GM12892 (cell line): ENCODE measurements at places on chromosomes 3 and 15.

- no peak for DNase-seq
These were observed 31.8 kb downstream of the HEG1 start for GRCh38 chr3:125023833-125024555.

- no peak for DNase-seq
These were observed 86.6 kb downstream of the GPR156 start for GRCh38 chr3:120198305-120198878.

GRCh38 chr3:11084098-11084497 is 70.2 kb upstream of the HRH1 start:
- DNase-seq: no peak

GRCh38 chr15:38961456-38961855 is 396.8 kb upstream of the RASGRP1 start:
- DNase-seq: no peak

DNA sequence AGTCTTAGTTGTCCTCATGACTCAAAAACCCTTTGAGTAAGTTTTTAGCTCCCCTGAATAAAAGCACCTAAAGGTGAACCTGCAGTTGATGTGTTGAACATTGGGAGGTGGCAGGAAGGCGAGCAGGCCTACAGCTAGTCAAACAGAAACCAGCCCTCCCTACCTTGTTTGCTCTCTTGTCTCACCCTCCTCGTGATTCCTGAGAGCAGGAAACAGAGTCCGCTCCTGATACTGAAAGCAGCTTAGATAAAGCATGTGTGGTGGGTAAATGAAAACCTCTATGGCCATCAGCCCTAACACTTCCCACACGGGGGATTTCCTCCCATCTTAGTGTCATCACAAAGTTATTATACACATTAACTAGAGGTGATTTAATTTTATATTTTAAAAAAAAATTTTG is 21.8 kb upstream of the CLDN18 start:
- no peak for DNase-seq

GRCh38 chr15:59711451-59712243 is 22.5 kb upstream of the BNIP2 start:
- no peak for DNase-seq

GRCh38 chr3:188683032-188683521 is 488.7 kb upstream of the TPRG1 start:
- DNase-seq: no peak

DNA sequence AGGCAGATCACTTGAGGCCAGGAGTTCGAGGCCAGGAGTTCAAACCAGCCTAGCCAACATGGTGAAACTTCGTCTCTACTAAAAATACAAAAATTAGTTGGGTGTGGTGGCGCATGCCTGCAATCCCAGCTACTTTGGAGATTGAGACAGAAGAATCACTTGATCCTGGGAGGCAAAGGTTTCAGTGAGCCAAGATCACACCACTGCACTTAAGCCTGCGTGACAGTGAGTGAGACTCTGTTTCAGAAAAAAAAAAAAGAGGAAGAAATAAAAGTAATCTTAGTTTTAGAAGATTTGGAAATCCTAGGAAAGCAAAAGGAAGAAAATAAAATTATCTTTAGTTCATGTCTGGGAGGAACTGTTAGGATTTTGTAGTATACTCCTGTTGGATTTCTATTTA is 77.2 kb downstream of the IL12A start:
- no peak for DNase-seq

DNA sequence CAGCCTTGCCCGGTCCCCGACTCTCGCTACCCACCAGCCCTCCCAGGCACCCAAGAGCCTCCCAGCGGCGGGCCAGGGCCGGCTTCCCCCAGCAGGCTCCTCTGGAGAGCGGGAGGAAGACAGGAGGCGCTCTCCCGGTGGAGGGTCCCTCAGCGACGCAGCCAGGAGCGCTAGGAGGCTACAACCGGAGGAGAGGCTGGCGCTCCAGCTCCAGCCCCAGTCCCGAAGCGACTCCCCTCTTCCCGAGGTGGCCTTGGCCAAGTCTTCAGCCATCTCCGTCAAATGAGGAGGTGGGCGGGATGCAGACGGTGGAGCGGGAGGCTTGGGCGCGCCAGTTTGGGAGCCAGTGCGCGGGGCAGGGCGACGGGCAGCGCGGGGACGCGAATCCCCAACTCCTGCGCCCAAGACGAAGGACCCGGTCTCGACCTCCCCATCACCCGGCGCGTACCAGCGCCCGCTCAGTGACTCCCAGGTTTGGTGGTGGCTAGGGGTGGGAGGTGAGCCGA is 722 bp downstream of the CHRNA3 start:
- DNase-seq: no peak

GRCh38 chr3:169131690-169132464 is 531.6 kb downstream of the MECOM start:
- DNase-seq: no peak

- DNase-seq: no peak
These were observed 49.6 kb downstream of the CEMIP start for GRCh38 chr15:80828796-80829195.

GRCh38 chr15:51363383-51363782 is 21.9 kb downstream of the GLDN start:
- no peak for DNase-seq

DNA sequence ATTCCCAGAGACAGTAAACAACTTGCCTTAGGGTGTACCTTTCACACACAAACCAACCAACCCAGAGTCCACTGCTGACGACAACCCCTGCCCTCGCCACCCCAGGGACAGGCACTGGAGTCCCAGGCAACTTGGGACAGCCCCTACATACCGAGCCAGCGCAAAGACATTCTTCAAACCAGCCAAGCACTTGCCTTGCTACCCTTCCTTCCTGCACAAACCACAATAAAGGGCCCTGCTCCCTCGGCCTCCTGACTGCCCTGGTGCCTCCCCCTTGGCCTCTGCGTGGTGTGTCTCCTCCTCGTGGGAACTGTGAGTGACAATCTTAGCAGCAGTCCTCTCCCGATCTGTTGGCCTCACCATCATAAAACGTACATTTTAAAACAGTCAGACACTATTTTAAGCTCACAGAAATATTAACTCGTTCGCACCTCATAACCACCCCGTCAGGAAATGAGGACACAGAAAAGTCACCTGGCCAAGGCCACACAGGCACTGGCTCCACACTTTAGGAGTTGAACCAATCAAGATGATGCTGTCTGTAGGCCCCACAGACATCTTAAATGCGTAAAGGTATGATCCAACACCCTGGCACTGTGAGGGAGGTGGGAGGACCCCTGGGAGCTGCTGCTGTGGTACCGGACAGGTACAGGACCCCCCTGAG is 113.8 kb downstream of the ADCY5 start:
- no peak for DNase-seq

DNA sequence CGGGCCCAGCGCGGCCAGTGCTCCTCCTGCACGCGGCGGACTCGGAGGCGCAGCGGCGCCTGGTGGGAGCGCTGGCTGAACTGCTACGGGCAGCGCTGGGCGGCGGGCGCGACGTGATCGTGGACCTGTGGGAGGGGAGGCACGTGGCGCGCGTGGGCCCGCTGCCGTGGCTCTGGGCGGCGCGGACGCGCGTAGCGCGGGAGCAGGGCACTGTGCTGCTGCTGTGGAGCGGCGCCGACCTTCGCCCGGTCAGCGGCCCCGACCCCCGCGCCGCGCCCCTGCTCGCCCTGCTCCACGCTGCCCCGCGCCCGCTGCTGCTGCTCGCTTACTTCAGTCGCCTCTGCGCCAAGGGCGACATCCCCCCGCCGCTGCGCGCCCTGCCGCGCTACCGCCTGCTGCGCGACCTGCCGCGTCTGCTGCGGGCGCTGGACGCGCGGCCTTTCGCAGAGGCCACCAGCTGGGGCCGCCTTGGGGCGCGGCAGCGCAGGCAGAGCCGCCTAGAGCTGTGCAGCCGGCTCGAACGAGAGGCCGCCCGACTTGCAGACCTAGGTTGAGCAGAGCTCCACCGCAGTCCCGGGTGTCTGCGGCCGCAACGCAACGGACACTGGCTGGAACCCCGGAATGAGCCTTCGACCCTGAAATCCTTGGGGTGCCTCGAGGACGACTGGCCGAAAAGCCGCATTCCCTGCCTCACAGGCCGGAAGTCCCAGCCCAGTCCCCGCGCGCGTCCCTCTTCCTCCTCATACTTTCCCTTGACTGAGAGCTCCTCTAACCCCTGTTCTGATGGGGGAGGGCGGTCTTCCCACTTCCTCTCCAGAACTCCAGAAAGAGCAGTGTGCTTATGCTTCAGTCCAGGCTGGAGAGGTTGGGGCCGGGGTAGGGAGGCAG is 1.4 kb upstream of the IL17RC start:
- DNase-seq: no peak

DNA sequence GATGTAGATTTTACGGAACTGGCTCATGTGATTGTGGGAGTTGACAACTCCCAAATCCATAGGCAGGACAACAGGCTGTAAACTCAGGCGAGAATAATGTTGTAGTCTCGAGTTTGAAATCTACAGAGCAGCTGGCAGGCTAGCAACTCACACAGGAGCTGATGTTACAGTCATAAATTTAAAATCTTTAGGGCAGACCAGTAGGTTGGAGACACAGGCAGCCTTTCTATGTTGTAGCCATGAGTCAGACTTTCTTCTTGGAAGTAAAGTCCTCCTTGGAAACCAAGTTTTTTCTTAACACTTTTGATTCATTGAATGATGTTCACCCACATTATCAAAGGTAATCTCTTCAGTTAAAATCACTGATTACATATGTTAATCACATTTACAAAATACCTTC is 89.1 kb upstream of the ALCAM start:
- no peak for DNase-seq

- DNase-seq: no peak
These were observed 5.0 kb upstream of the PTPN9 start for GRCh38 chr15:75584121-75584520.

DNA sequence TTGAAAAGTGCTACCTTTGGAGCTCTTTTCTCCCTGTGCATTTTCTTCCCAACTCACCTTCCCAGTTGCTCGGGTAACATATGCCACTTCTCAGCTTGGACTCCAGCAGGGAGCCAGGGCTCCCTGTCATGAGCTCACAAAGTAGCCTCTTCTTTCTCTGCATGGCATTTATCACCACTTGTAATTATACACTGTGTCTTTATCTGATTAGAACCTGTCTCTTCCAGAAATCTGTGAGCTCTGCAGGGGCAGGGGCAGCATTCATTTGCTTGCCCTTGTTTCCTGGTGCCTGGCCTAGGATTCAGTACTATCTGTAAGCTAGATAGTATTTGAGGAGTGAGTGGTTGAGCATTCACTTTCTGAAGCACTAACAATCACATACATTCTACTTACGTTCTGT is 100.9 kb downstream of the CLSTN2 start:
- no peak for DNase-seq

DNA sequence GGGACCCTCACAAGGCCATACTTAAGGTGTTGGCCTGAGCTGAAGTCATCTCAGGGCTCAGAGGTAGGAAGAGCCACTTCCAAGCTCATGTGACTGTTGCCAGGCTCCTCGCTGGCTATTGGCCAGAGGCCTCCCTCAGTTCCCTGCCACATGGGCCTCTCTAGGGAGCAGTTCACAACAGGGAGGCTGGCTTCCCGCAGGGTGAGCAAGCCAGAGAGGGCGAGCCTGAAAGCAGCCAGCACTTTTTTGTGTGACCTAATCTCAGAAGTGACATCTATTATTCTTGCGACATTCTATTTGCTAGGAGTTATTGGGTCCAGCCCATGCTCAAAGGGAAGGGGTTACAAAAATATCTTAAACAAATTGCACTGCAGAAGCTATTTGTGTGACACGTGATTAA is 201.4 kb downstream of the SSR3 start:
- no peak for DNase-seq

DNA sequence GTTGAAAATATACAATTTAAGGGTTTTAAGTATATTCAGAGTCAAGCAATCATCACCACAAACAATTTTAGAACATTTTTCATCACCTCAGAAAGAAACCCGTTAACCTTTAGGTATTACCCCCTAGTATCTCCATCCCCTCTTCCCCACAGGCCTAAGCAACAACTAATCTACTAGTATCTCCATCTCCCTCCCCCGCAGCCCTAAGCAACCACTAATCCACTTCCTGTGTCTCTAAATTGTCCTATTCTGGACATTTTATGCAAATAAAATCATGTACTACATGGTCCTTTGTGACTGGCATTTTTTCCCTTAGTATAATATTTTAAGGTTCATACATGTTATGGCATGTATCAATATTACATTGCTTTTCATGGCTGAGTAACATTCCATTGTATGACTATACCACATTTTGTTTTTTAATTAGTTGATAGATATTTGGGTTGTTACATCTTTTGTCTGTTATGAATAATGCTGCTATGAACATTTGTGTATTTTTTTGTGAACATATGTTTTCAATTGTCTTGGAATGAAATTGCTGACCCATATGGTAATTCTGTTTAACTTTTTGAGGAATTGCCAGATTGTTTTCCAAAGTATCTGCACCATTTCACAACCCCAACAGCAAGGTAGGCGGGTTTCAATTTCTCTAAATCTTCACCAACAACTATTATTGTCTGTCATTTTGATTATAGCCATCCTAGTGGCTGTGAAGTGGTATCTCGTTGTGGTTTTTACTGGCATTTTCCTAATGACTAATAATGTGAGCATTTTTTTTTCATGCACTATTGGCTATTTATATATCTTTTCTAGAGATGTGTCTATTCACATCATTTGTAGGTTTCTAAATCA is 215.6 kb upstream of the CD96 start:
- DNase-seq: no peak

DNA sequence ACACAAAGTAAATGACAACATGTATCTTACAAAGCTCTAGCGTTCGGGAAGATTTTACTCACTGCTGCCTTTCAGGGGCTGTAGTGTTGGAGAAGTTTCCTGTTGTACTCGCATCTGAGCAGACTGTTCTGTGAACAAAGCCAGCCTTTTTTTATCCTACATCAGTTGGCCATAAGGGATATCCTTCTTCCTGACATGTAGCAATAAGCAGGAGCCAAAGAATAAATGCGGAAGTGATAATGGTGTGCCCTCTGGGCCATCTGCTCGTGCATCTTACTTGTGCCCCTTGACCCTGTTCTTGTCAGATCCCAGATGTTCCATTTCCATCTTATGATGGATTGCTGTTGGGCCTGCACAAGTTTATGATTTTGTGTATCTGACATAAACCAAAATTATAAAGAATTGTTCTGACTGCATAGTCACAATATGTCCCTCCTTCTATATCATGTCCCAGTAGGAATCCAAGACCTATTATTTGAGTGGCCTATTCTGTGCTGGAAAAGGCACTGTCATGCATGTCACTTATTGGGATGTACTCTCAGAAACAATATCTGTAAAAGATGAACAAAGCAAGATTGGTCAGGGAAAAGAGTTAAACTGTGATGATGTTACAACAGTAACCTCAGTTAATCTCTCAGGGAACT is 631.3 kb downstream of the NSUN3 start:
- no peak for DNase-seq

DNA sequence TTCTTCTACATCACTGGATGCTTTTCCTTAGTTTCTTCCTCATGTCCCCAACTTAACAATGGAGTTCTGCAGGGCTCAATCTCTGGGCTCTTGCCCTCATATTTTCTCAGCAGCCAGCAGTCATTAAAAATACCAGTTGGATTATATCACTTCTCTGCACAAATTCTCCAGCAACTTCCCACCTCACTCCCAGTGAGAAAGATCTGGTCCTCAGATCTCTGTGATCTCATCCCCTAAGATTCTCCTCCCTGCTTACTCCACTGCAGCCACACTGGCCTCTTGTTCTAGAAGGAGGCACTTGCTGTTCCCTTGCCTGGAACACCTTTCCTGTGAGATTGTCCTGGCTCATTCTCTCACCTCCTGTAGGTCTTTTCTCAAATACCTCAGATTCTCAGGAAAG is 6.1 kb downstream of the ERICH6 start:
- no peak for DNase-seq

GRCh38 chr3:133964547-133964946 is 65.2 kb downstream of the SLCO2A1 start:
- DNase-seq: no peak
